Stimulated activated CD8-positive, alpha-beta memory T cell treated with anti-CD3 and anti-CD28 coated beads, Interleukin-4, amount 100 ng/mL, for 1 hour (primary cell): ENCODE measurements at places on chromosomes 12 and 14.

GRCh38 chr12:45075587-45076282 lies 24.8 kb upstream of the DBX2 start:
- no peak for DNase-seq

DNA sequence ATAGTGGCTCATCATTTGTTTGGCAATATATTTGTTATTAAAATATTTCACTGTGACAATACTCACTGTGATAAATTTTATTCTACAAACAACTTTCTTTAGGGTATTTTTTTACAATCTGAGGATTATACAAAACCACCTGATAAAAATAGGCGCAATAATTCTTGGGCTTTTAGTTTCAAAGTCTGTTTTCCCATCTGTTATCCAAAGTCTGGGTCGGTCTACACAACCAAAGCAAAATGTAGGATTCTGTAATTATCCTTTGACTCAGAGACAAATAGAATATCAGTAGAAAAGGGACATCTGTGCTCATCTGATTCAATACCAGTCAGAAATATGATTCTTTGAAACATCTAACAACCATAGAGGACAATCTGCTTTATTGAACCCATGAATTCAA lies 271.8 kb upstream of the AMIGO2 start:
- no peak for DNase-seq

DNA sequence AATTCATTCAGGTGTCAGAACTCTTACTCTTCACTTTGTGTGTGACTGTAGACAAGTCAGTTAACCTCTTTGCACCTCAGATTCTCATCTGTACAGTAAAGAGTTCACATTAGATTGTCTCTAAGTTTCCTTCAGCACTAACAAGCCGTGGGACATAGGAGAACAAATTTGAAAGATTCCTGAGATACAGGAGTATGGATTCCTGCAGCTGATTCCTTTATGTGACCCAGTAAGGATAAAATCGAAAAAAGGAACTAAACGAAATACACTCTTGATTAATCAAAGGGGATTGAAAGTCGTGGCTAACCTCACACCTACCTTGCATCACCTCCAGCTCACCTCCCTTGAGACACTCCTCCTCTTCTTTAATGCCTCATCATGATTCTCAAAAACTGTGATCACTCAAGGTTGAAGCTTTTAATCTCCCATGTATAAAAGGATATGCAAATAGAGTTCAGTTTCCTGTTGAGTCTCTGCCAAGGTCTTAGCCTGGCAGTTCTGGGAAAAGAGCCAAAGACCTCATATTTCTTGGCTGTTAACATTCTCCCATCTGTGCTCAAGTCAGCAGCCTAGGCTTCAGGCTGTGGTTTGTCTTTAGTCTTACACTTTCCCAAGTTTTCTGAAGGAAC lies 156.6 kb downstream of the DAD1 start:
- DNase-seq, result no peak

- DNase-seq, result no peak
Observed at GRCh38 chr14:22767323-22767589, 768 bp downstream of the OXA1L start.

GRCh38 chr12:52900896-52901714 lies 3.8 kb downstream of the KRT8 start:
- DNase-seq, result no peak

- DNase-seq, result no peak
Observed at GRCh38 chr12:12510141-12510540, 52.5 kb downstream of the DUSP16 start.

GRCh38 chr12:51590347-51591015 lies 552 bp upstream of the SCN8A start:
- peak; percentile 17 for DNase-seq

DNA sequence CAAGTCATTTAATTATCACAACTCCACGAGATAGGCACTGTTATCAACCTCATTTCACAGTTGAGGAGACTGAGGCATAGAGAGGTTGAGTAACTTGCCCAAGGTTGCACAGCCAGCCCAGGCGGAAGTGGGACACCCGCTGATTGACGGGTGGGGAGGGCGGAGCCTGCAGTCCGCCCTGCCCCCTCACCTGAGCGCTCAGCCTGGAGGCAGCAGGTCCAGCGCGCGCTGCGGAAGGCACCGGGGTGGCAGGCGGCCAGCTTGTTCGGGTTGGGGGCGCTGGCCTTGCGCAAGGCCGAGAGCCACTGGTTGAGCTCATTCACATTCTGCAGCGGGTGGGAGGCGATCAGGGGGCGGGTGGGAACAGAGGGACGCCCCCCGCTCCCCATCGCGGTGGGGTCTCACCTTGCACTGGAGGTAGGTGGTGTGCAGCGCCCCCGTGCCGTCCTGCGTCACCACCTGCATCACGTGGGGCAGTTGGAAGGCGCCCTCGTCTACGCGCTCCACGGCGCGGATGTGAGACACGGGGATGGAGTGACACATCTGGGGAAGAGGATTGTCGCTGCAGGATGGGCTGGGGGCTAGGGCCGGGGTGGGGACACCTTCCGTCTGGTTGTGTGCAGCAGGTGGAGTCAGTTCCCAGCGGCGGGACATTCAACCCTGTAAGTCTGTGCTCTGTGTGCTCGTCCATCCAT lies 31.7 kb downstream of the RASAL1 start:
- peak; percentile 26 for DNase-seq
